ENCODE measurements at places on chromosomes 11 and 22.

- H3K27ac ChIP-seq = no peak overlapping the region
- H3K4me3 ChIP-seq = no peak overlapping the region
- H3K4me1 ChIP-seq = no peaks in the 10 kb centered on the region
These were observed 1236.4 kb downstream of the FAM181B start for GRCh38 chr11:81497202-81497804.

- peak overlapping the region; percentile 75 for H3K27ac ChIP-seq
- DNase-seq = peak; percentile 89
- no peak overlapping the region for H3K4me3 ChIP-seq
- no peaks in the 10 kb centered on the region for H3K36me3 ChIP-seq
- H3K27me3 ChIP-seq = no peaks in the 10 kb centered on the region
These were observed 41.1 kb downstream of the LIF start for GRCh38 chr22:30205281-30206115.

DNA sequence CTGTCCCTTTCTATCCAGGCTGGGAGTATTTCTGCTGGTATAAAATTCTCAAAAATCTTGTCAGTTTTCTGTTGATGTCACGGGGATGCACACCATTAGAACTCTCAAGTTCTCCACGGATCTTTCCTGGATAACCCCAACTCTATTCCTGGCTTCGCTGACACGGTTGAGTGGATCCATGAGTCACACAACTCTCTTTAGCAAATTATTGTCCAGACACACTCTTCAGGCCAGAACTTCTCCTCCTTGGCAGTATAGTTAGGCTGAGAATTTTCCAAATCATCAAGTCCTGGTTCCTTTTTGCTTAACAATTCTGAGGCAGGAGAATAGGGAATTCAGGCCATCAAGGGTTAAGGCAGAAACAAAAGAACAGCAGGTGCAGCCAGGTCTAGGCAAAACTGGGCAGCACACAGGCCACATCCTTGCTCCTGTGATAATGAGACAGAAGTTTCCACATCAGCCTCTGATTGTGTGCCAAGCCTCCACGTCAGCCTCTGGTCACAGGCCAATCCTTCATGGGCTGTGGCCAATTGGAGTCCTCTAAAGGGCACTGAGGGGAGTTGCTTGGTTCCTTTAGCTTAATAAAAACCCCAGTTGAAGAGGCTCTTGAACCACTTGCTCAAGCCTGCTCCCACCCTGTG lies 5.7 kb upstream of the ACAT1 start:
- peak overlapping the region; percentile 67 for H3K27ac ChIP-seq
- H3K27me3 ChIP-seq = no peaks in the 10 kb centered on the region
- peaks cover 12% of the 10 kb centered on the region for H3K4me1 ChIP-seq
- peak; percentile 85 for DNase-seq
- H3K36me3 ChIP-seq = peaks cover under 1% of the 10 kb centered on the region

- no peak overlapping the region for H3K27ac ChIP-seq
- H3K4me1 ChIP-seq = no peaks in the 10 kb centered on the region
- no peak for DNase-seq
- no peak overlapping the region for H3K4me3 ChIP-seq
These were observed 40.5 kb upstream of the OR9Q1 start for GRCh38 chr11:57983191-57983590.

GRCh38 chr11:120229451-120230424 lies 10.2 kb upstream of the POU2F3 start:
- H3K4me3 ChIP-seq = no peak overlapping the region
- H3K27me3 ChIP-seq = no peaks in the 10 kb centered on the region
- H3K27ac ChIP-seq = no peak overlapping the region
- no peak for DNase-seq
- H3K4me1 ChIP-seq = peaks cover 19% of the 10 kb centered on the region

DNA sequence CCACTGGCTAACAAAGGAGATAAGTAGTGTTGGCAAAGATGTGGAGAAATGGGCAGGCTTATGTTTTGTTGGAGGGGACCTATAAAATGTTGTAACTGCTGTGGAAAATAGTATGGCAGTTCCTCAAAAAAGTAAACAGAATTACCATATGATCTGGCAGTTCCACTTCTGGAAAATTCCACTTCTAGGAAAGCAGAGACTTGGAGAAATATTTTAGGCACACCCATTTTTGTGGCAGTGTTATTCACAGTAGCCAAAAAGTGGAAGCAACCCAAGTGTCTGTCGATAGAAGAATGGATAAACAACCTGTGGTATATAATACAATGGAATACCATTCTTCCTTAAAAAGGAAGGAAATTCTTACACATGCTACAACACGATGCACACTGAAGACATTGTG lies 57.0 kb upstream of the ADORA2A start:
- H3K27me3 ChIP-seq = no peaks in the 10 kb centered on the region
- H3K36me3 ChIP-seq = peaks cover 82% of the 10 kb centered on the region
- no peak overlapping the region for H3K27ac ChIP-seq
- H3K4me1 ChIP-seq = peaks cover 2% of the 10 kb centered on the region

DNA sequence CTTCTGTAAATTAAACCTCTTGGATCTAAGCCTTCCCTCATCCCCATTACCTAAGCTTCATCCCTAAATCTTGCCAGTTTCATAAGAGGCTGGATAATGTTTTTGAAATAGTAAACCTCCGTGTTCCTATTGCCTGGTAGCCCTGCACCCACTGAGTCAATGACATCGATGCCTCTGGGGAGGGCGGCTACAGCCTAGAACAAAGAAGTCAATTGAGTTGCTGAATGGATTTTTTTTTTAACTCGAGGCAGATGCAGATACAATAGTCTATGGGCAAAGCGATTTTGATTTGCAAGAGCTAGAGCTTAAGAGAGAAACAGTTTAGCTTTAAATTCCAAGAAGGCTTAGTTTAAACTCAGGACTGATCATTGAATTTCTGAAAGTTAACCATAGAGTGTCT lies 121.3 kb downstream of the NECTIN1 start:
- H3K27ac ChIP-seq = no peak overlapping the region
- H3K4me1 ChIP-seq = no peaks in the 10 kb centered on the region
- no peaks in the 10 kb centered on the region for H3K36me3 ChIP-seq
- no peak for DNase-seq

DNA sequence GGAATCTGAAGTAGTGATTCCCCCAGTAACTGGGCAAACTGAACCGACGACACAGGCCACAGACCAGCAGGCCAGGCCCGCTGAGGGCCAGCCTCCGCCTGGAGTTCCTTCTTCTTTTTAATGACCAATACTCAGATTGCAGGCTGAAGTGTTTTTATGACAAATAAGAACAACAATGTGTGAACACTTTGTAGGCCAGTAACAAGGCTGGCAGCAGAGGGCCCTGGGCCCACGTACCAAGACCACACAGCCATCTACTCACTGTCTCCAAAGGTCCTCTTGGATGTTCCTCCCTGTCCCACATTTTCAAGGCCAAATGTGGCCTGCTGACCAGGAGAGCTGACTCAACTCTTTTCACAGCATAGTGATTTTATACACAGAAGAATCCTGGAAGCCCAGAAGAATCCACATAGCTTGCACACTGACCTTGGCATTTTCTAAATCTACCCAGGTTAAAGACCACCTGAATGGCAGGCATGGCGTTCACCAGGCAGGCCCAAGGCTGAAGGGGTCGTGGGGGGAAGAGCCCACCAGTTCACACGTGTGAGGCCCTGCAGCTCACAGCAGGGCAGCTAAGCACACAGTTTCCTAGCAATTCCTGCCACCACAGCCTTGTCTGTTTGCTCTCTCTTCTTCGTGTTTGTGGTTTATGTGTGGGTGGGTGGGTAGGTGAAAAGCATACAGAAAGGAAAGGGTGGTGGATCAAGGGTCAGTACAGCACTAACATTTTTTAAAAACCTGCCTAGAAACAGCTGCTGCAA lies 13.3 kb downstream of the SMCO4 start:
- H3K27ac ChIP-seq = peak overlapping the region; percentile 75
- H3K27me3 ChIP-seq = no peaks in the 10 kb centered on the region
- H3K4me1 ChIP-seq = peaks cover 46% of the 10 kb centered on the region

DNA sequence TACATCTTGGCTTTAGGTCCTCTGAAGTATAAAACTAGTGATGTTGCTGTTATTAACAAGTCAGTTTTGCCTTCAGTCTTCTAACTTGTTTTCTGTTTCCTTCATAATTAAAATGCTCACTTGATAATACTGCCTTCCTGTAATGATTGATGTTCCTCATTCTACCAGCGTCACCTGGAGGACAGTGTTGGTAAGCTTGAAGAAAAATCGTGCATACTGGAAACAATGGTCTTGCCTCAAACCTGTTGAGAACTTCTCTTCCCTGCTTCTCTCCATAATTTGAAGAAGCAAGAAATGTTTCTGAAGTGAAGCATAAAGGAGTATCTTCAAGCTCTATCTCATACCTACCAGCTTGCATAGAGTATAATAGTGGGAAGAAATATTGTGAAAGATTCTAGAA lies 3.0 kb downstream of the YWHAH start:
- peaks cover 59% of the 10 kb centered on the region for H3K4me1 ChIP-seq
- peak overlapping the region; percentile 6 for H3K27ac ChIP-seq
- H3K36me3 ChIP-seq = peaks cover 12% of the 10 kb centered on the region
- no peak for DNase-seq

DNA sequence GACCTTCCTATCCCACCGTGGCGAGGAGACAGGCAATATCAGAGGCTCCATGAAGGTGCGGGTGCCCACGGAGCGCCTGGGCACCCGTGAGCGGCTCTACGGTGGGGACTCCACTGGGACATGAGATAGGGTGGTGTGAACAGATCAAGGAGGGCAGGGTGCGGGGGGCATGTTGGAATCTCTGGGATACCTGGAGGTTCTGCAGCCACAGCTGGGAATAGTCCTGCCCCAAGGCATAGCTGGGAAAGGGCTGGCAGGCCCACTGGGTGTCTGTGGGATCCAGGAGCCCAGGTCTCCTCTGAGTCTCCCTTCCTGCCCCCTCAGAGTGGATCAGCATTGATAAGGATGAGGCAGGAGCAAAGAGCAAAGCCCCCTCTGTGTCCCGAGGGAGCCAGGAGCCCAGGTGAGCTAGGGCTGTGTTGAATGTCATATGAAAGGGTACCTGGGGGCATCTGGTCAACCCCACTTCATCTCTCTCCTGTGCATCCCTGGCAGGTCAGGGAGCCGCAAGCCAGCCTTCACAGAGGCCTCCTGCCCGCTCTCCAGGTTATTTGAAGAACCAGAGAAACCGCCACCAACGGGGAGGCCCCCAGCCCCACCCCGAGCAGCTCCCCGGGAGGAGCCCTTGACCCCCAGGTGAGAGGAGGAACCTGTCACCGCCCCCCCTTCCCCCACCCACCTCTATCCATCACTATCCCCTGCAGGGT lies 8.5 kb downstream of the PHOX2A start:
- H3K36me3 ChIP-seq = peaks cover 74% of the 10 kb centered on the region
- peaks cover 37% of the 10 kb centered on the region for H3K4me1 ChIP-seq
- no peak overlapping the region for H3K4me3 ChIP-seq
- peaks cover 2% of the 10 kb centered on the region for H3K27me3 ChIP-seq
- H3K27ac ChIP-seq = no peak overlapping the region

- peak overlapping the region; percentile 40 for H3K4me3 ChIP-seq
- H3K27ac ChIP-seq = no peak overlapping the region
- peaks cover 96% of the 10 kb centered on the region for H3K27me3 ChIP-seq
- DNase-seq = no peak
- peaks cover 24% of the 10 kb centered on the region for H3K4me1 ChIP-seq
These were observed 8.5 kb downstream of the ELFN2 start for GRCh38 chr22:37418627-37419369.

DNA sequence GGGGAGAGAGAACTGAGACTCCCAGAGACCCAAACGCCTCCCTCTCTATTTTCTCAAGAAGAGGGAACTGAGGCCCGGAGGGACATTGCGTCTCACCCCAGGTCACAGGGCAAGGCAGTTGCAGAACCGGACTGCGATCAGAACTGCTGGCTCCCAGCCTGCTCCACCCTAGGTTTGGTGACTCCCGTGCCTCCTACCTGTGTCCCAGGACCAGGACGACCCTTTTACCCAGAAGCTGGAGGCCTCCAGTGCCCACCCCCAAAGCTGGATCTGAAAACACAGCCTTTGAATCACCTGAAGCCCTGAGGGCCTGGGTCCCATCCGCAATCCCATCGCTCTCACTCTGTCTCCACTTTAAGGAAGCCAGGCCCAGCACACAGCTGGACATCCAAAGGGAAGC lies 1.4 kb downstream of the GSTT4 start:
- H3K36me3 ChIP-seq = no peaks in the 10 kb centered on the region
- H3K4me3 ChIP-seq = no peak overlapping the region
- H3K27ac ChIP-seq = no peak overlapping the region
- H3K27me3 ChIP-seq = no peaks in the 10 kb centered on the region
- no peaks in the 10 kb centered on the region for H3K4me1 ChIP-seq

DNA sequence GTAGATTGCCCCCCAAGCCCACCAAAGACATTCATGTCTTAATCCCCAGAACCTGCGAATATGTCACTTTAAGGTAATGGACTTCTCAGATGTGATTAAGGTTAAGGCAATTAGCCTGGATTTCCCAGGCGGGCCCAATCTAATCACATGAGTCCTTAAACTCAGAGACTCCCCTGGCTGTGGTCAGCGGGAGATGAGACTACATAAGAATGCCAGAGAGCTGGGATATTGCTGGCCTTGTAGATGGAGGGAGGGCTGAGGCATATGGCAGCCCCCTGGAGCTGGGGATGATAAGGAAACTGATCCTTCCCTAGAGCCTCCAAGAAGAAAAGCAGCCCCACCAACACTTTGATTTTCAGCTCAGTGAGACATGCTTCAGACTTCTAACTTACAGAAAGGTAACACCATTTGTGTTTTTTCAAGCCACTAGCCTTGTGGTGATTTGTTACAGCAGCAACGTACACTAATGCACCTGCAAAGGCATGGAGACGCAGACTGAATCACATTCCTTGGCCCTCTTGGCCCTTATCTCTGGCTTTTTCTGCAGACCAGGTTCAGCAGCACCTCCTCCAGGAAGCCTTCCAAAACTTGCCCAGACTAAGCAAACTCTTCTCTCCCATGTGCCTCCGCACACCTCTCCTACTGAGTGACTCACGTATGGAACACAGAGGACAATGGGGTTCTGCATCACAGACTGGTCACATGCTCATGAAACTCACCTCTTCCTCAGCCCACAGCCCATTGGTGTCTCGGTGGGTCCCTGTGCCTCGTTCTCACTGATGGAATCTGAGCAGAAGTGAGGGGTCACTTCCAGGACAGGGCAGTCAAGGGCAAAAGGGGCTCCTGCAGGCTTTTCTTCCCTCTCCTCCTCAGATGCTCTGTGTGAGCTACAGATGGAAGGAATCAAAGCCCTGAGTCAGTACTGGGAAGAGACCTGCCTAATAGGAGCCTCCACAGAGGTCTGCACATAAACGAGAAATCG lies 86.3 kb upstream of the HMGXB4 start:
- H3K4me3 ChIP-seq = no peak overlapping the region
- no peaks in the 10 kb centered on the region for H3K36me3 ChIP-seq
- H3K27ac ChIP-seq = no peak overlapping the region
- H3K4me1 ChIP-seq = no peaks in the 10 kb centered on the region
- DNase-seq = no peak

DNA sequence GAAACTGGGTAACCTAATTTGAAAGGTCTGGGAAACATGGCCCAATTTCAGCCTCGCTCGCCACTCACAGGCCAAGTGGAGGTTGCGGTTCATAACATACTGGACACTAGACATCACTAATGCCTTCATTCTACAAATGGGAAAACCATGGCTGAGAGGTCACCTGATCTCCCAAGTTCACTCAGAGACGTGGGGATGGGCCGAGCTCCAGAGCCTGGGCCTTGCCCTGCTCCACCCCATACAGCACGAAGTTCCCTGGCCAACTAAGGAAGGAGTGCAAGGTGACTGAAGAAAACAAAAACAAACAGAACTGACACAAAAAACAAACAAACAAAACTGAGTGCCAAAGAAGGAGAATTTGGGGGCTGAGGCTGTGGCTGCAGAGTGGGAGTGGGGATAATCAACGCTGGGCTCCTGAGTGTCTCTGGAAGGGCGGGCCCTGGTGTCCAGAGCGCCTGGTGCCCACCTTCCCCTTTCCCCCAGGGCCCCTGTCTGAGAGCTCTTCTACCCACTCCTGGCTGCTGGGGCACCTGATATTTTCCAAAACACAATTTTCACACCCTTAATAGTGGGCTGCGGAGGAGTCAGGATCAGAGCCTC lies 46.5 kb upstream of the ADA2 start:
- H3K4me1 ChIP-seq = peaks cover 12% of the 10 kb centered on the region
- no peak overlapping the region for H3K27ac ChIP-seq
- H3K4me3 ChIP-seq = no peak overlapping the region
- DNase-seq = no peak

Measured in suprapubic skin (tissue), 4 donors.